ENCODE measurements at places on chromosomes 1 and 21.

- no peak for DNase-seq
Measured at GRCh38 chr1:15007842-15008241, 145.7 kb upstream of the TMEM51 start.

DNA sequence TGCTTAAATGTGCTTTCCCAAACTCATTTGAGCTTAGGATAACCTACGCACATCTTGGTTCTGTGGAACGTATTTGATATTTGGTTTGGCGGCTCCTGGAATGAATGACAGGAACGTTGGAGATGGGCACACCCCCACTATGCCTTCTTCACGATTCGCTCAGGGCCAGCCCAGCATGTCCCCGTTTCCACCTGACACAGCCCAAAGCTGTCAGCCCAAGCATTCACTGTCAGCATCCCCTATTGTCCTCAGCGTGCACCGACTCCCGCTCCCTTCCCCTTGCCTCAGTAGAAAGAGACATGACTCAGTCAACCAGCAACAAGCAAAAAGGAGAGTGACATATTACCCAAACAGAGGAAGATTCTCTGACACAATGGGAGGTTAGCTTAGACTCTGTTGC, 181.4 kb downstream of the KCNJ6 start:
- DNase-seq = no peak

- no peak for DNase-seq
Measured at GRCh38 chr1:53554592-53555305, 95.5 kb downstream of the DMRTB1 start.

DNA sequence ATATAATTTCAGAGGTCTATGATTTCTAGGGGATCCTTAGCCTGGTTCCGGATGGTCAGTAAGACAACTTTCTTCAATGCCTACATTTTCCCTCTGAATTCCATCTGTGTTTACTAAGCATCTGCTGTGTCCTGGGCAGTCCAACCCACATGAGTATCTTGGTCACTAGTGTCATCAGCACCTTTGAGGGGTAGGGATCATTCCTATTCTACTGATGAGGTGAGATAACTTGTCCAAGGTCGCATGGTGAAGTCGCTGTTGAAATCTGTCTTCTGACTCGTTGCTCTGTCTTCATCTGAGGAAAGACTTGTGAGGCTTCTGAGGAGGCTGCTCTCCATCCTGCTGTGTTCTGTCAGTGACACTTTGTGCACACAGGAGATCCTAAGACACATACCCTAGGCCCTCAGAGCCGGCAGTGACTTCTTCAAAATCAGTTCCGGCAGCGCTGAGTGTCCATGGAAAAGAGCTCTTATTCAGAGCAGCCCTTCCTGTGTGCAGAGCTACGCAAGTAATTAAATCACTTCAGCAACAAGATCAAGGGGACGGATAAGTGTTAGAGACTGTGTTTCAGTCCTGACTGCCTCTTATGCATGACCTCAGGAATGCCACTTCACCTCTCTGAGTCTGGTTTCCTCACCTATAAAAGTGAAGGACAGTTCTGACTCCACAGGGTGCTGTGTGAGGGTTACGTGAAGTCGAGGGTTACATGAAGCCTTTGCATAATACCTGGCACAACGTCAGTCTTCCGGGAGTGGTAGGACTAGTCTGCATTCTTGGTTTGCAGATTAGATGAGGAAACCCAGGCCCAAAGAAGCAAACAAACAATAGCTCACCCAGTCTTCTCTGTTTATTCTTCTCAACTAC, 28.4 kb downstream of the AK2 start:
- DNase-seq = no peak

DNA sequence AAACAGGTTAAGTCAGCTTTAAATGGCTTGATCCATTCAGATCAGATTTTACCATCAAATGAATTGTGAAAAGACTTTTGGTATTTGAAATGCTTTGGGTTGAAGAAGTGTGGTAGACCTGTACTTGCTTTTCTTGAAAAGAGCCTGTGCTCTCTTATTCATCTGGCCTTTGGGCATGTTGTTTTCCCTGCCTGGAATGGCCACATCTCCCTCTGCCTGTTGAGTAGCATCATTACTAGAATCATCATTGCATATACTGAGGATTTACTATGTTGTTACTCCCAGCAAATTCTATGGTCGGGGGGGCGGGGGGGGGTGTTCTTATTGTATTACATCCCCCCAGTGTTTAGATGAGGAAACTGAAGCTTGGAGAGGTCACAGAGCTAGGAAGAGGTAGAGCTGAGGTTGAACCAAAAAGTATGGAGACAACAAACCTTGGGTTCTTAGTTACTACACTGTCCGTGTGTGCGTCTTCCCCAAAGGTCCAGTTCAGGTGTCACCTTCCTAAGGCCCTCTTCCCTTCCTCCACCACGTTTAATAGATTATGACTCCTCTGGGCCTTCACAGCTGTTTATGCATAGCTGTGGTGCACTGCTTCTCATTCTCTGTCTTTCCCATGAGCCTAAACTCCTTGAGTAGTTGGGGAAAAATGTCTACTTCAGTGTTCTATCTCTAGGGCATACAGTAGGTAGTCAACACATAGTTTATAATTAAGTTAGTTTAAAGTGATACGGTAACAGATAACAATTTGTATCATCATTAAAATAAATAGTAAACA, 246.4 kb upstream of the HOOK1 start:
- DNase-seq = no peak

GRCh38 chr1:74485622-74486021, 26.8 kb downstream of the LRRC53 start:
- DNase-seq = no peak

- DNase-seq = no peak
Measured at GRCh38 chr1:239112101-239112935, 274.1 kb upstream of the CHRM3 start.

DNA sequence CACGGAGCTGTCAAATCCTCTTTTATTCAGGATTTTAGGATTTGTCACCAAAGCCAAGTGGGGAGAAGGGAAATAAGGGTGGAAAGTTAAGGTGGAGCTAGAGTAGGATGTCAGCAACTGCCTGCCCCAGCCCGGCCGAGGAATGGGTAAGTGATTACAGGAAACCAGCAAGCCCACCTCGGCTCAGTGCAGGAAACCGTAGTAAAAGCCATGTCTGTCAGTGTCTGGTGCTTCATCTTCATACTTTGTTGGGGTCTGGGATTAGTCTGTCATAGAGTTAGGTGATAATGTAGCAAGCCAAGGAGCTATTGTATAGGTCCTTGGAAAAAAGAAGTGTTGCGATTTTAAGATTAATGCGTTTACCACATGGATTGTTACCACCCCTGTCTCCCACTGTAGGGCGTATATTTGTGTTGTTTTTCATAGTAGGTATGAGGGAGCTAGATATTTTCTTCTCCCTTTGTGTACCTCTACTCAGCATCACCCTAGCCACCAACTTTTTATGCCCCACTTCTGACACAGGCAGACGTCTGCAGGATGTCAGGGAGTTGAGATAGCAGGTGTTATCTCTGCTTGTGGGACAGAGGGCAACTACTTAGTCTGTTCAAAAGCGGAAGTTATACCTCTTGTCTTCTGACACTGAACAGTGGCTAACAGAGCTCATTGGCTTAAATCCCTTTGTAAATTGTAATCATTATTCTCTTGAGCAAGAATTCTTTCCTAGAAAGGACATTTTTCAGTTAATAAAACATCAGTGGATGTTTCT, 253.7 kb downstream of the HHAT start:
- DNase-seq = no peak

- no peak for DNase-seq
Measured at GRCh38 chr1:85888921-85889320, 180.7 kb upstream of the ZNHIT6 start.

DNA sequence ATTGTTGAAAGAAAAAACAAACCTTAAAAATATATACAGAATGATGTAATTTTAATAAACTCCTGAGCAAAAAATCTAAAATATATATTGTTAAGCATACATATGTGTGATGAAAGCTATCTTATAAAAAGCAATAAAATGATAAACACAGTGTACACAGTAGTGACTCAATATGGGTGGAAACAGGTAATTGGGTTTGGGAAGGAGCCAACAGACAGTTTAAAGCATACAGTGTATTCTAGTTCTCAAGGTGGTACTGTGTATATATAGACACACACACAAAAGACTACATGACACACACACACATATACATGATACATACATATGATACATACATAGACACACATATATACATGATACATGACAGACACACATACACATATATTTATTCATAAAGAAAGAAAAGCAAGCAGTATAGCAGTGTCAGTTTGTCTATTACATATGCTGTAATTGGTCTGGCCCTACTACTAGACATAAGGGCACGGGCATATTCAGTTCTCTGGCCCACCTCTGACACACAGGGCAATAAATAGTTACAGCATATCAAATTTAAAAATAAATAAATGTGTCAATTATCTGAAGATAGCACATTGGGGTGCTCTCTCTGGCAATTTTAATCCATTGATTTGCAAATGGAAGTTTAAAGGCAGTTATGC, 330.2 kb downstream of the S1PR1 start:
- DNase-seq = no peak

DNA sequence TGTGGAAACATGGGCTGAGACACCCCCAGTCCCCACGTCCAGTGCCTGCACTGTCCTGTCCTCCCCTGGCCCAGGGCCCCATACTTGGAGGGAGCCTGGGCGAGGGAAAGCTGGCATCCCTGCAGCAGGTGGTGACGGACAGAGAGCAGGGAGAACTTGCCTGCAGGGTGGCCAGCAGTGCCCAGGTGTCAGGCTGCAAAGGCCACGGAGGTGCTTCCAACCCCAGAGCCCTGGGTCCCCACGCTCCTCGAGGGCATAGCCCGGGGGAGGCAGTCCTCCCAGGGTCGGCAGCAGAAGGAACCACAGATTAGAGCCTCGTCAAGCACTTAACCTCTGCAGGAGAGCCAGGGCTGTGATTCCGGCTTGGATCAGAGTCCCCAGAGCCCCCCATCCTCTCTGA, 77.5 kb downstream of the ARHGEF16 start:
- no peak for DNase-seq

DNA sequence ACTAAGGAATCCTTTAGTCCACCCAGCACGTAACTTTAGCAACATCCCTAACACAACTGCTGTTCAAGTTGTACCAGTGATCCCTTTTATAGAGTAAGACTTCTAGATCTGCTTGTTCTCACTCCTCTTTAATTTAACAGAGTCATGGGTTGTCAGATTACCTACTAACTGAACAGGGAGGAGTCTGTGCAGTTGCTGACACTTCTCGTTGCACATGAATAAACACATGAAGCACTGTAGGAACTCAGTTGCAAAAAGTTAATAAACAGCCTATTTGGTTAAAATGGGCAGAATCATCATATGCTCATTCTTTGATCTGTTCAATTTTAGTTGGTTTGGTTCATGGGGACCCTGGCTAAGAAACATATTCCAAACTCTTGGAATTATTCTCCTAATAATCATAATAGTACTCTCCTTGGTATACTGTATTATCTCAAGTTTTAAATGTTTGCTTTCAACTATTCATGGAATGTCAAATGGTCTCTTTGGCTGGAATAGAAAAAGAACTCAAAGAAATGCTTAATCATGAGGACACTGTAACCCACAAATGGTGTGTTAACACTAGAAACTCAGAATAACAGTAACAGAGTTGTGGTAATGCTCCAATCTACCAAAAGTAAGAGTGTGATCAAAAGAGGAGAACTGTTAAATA, 15.6 kb downstream of the PLPPR5 start:
- DNase-seq = no peak

- no peak for DNase-seq
Measured at GRCh38 chr1:18529714-18530113, 49.0 kb downstream of the KLHDC7A start.

DNA sequence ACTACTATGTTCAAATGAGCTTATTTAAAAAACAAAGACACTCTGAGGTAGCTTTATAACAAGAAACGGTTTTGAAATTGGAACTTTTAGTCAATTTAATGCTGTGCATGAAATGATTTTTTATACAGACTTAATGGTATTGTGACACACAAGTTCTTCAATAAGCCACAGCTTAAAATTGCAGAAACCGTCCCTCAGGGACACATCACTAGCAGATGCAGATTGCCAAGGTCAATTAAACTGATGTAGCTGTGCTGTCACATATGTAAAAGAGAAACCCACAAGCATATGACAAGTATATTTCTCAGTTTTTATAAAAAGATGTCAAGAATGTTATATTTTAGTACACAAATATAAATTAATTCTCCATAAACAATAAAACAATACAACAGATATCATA, 366.9 kb downstream of the DPYD start:
- no peak for DNase-seq

- no peak for DNase-seq
Measured at GRCh38 chr1:108678706-108679105, 13.4 kb upstream of the PRPF38B start.

- DNase-seq = no peak
Measured at GRCh38 chr1:206646504-206646903, 11.2 kb downstream of the DYRK3 start.

DNA sequence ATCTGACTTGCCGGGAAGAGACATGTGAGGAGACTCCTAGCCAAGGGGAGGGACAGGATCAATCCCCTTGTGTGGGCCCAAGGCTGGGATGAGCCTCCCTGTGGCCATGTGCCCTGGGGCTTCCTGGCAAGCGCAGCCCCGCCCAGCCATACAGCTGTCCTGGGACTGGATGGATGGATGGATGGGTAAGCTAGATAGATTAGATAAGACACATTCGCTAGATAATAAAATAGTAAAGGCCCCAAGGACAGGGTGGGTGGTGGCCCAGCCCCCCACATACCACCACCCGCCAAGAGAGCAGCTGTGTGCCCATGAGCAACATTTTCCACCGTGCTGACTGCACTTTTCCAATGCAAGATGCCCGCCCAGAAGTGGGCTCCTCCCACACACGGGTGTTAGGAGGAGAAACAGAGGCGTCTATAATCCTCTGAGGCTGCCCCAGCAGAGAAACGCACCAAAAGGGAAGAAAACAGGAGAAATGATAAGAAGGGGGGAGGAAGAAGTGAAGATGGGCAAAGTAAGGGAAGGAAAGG, 25.1 kb downstream of the ZBTB17 start:
- DNase-seq = no peak

- DNase-seq = no peak
Measured at GRCh38 chr1:23452011-23452411, 27.5 kb upstream of the TCEA3 start.

DNA sequence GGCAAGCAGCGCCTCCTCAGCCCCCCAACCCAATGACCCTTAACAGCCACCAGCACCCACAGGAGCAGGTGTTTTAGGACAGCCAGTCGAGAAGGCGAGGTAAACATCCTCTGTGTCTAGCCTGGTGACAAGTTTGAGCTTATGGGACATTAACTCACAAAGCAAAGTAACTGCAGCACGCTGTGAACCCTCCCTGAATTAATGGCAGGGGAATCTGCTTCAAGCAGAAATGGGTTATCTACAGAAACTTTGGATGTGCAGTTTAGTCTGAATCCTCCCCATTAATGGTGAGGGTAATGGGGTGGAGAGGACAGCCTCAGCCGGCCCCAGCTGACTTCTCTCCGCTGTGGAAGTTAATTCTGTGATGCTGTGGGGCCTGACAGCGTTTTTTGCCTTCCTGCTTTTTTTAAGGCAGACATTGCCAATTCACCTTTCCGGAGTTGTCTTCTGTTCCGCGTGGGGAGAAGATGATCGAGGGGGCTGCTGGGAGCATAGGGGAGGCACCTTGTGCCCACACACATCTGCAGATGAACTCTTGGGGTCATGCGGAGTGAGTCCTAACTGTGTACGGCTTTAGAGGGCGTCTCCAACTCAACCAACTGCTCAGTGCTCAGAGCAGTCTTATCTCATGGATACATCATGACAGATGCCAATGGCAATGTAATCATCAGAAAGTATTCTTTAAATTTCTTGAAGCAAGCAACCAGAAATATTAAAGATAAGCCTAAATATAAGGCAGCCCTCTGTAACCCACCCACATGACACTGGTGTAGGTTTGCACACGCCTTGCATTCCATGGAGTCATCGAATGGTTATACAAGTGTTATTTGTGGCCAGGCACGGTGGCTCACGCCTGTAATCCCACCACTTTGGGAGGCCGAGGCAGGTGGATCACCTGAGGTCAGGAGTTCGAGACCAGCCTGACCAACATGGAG, 41.0 kb downstream of the POFUT2 start:
- no peak for DNase-seq

Data from amygdala (tissue), 56 donors.